Stimulated activated CD8-positive, alpha-beta memory T cell treated with anti-CD3 and anti-CD28 coated beads, Interleukin-4, amount 100 ng/mL, for 48 hours (primary cell): ENCODE measurements at places on chromosomes 7 and 10.

DNA sequence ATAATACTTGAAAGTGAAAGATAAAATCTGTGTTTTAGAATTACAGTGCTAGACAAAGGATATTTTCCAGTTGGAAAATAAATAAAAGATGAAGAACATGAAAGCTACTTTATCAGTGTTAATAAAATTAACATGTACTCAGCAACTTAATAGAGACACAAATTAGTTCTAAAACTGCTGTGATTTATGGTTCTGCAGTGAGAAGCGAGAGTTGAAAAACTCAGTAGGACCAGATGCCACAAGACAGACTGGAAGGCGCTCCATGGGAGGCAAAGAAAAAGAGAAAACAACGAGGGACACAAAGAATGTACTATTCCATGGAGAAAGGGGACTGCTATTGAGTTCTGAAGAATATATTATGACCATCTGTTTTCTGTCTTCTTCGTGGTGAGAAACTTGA, 590.4 kb downstream of the PHTF2 start:
- DNase-seq: no peak

- no peak for DNase-seq
These were observed 30.0 kb upstream of the TES start for GRCh38 chr7:116180302-116180701.

DNA sequence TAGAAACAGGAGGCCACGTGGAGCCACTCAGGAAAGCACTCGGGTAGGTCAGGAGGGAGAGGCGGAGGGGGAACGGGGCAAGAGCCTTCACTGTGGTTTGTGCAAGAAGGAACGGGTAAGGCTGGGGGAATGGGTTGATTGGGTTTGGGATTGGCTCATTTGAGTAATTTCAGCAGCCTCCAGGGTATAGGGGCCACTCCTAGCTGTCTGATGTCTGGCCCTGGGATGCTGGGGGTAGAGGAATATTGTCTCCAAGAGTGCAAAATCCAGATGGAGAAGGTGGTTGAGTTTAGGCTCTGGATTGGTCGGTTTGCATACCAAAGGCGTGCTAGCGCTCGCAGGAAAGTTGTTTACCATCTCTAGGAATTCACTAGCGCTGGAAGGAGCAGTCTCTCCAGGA, 47.2 kb downstream of the MYL10 start:
- DNase-seq: no peak

GRCh38 chr10:132486539-132487121, 51.0 kb upstream of the INPP5A start:
- no peak for DNase-seq

DNA sequence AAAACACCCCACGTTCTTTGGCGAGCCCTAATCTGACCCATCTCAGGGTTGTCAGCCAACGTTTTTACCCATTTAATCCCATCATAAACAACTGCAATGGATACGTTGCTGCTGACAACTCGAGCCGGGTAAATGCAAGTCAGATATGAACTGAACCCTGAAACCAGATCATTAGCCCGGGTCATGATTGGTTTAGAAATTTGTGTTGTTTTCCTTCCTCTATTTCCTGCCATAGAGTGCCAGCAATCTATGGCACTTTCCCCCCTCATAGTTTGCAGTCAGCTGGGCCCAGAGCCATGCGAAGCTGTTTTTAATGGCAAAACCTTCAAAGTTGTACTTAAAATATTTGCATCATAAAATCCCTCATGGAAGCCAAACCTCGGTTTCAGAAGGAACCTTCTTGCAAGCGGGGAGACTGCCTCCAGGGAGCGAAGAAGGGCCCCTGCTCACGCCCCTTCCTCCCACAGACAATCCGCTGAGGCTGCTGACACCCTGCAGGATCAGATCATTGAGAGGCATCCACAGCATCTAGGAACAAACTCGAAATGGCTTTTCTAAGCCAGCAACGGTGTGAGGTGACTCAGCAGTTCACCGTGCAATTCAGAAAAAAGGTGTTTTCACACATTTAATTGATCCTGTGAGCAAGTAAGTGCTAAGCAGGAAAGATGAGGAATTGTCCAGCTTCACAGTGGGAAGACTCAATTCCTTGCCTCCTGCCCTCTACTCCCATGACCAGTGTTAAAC, 710.1 kb downstream of the PARD3 start:
- no peak for DNase-seq

- no peak for DNase-seq
These were observed 11.6 kb downstream of the CHAT start for GRCh38 chr10:49625411-49625810.

DNA sequence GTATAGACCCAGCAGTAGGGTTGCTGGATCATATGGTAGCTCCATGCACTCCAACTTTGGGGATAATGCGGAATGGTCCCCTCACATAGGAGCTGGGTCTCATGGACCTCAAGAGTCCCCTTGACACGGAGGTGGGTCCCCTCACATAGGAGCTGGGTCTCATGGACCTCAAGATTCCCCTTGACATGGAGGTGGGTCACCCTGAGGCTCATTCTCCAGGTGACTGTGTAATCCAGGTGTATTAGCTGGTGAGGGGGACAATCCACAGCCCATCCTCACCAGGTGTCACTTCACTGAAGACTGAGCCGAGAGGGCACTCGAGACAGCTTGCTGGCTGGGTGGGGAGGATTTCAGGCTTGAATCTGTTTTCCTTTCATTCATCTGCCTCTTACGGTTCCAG, 121.9 kb downstream of the PTPN20 start:
- DNase-seq: no peak

- no peak for DNase-seq
These were observed 67.5 kb upstream of the ZNF722 start for GRCh38 chr7:63931057-63931600.

DNA sequence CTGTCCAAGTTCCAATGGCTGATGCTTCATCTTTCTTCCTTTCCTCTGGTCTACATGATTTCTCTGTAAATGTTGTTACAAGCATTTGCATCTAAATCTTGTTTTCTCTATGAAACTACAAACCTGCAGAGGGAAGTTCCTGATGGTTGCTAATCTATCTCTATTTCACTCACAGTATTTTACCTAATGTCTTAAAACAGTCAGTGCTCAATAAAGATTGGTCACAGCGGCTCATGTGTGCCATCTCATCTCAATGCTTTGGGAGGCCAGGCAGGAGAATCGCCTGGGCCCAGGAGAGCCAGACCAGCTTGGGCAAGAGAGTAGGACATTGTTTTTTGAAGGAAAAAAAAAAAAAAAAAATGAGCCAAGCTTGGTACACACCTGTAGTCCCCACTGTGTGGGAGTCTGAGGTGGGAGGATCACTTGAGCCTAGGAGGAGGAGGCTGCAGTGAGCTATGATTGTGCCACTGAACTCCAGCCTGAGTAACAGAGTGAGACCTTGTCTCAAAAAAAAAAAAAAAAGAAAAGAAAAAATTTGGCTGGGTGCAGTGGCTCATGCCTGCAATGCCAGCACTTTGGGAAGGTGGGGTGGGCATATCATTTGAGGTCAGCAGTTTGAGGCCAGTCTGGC, 71.3 kb upstream of the ARMC3 start:
- no peak for DNase-seq

DNA sequence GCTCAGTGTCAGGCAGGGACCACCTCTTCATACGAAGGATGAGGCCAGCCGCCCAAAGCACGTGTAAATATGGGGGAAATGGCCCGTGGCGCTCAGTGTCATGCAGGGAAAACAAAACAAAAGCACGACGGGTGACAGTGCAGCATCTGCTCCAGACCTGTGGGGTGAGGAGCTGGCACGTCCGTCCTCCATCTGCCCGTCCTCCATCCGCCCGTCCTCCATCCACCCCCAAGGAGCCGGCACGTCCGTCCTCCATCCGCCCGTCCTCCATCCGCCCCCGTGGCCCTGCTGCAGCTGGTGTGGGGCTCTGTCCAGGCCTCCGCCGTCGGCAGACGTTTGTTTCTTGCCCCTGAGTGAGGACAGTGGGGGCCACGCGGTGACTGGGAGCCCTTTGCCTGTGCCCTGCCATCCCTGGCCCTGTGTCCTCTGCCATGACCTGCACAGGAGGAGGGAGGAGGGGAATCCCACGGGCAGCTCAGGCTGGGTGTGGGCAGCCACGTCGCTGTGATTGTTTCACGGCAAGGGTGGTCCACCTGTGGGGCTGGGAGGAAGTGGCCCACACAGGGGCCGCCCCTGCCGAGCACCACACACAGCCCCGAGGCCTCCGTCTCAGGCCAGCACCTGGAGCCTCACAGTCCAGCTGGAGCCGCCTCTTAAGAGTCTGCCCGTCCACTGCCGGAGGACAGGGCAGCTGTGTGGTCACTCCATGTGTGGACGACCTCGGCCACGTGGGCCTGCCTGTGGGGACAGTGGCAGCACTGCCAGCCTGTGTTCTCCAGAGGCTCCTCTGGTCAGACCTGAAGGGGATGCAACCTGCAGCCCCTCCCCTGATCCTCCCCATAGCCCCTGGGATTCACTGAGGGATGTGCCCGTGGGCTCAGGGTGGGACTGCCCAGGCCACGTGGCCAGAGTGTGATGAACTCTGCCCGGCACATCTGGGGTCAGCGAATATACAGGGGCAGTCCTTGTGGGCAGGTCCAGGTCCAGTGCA, 38.2 kb upstream of the DPYSL4 start:
- no peak for DNase-seq

GRCh38 chr10:11950325-11951018, 92.1 kb downstream of the UPF2 start:
- DNase-seq: no peak

GRCh38 chr10:117131376-117132327, 6.4 kb downstream of the VAX1 start:
- no peak for DNase-seq

DNA sequence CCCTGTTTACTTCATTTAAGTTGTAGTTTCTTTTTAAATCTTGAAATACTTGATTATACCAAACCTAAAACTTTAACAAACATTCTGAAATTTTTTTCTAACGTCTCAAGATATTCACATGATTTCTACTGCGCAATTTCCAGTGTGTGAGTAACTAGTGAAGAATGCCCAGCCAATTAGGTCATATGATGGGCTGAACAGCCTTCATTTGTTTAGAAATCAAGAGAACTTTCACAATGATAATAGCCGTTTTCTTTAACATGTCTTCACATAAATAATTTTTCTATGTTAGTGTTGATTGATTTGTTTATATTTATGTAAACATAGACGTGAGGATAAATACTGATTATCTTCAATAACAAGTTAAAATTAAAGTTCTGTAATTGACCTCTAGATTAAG, 21.8 kb downstream of the STAM start:
- DNase-seq: no peak

DNA sequence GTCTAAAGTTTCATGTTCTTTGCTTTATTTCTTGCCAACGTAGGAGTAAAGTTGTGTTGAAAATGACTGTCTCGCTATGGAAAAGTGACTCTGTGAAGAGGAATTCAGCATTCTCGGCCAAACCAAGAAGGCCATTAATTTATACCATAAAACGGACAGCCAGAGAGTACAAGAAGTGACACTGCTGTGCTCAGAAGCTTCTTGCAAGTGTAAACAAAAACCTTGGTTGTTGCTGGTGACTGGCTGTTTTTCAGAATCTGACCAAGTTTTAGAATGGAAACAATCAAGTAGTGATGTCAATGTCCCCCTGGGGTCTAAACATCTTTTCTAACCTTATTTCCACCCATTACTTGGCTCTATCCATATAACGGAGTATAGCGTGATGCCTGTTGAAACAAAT, 201.9 kb downstream of the INHBA start:
- DNase-seq: no peak

- DNase-seq: no peak
These were observed 1279.1 kb upstream of the SORCS1 start for GRCh38 chr10:108443636-108444035.
